Right atrium auricular region (tissue), 2 donors: ENCODE measurements at places on chromosomes 3 and 15. TPM values are rescaled to one million over a fixed set of nuclear protein-coding genes. Genes with fewer than 3 reads are reported as not detected.

GRCh38 chr3:184662187-184662586 lies 49.7 kb downstream of the MAGEF1 start:
- DNase-seq = no peak

EPHB1 gene
- total RNA-seq = 3.2 TPM

GRCh38 chr3:17469520-17469919 lies 272.9 kb downstream of the TBC1D5 start:
- DNase-seq = no peak

GOLGA6B gene
- not detected for total RNA-seq

- DNase-seq = no peak
These were observed 37.7 kb downstream of the PDIA5 start for GRCh38 chr3:123104550-123104949.
